Activated T-helper 1 cell treated with anti-CD3 and anti-CD28 coated beads, Interleukin-12 subunit alpha, Interleukin-12 subunit beta, Interleukin-2, Interleukin-4 antibody, amounts not matched to agents 30 ng/mL and 10 ng/mL and 1 ng/mL, durations not matched to agents 14 hours and 24 hours and 36 hours (primary cell): ENCODE measurements at places on chromosomes 6 and 20. TPM values are rescaled to one million over a fixed set of nuclear protein-coding genes. Genes with fewer than 3 reads are reported as not detected.

GRCh38 chr6:125444006-125444923 is 142.5 kb upstream of the HDDC2 start:
- DNase-seq: no peak

DNA sequence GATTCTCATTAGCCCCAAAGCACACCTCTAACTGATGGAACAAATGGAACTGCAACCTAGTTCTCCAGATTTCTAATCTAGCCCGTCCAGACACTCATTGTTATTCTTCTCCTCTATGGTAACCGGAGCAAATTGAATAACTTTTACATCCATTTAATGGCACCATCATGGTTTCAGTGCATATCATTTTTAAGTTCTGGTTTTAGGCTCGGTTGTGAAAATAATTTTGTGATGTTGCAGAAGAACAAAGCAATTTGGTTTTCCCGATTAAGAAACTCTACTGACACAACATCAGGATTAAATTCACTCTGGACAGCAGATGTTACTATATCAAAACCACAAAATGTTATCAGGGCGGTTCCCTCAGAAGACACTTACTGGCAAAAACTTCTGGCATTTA is 42.5 kb upstream of the HBS1L start:
- no peak for DNase-seq

DNA sequence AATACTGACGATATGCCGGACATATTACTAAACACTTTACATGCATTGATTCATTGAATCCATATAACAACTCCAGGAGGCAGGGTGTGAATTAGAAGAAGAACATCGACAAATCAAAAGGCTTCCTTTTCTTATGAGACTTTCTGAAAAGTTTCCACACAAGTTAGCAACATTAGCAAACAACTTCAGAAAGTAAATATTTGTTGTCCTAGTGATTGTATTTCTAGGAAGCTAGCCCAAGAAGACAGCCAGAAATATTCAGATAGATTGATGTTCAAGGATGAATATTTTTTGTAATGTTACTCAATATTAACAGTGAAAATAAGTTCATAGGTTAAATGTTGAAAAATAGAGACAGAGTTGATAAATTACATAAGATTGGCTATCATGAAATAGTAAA is 120.6 kb downstream of the GFRAL start:
- DNase-seq: no peak

GRCh38 chr6:28407401-28407800 is 7.9 kb upstream of the ZSCAN12 start:
- no peak for DNase-seq

GRCh38 chr6:135496800-135497411 is 634 bp downstream of the AHI1 start:
- no peak for DNase-seq

DNA sequence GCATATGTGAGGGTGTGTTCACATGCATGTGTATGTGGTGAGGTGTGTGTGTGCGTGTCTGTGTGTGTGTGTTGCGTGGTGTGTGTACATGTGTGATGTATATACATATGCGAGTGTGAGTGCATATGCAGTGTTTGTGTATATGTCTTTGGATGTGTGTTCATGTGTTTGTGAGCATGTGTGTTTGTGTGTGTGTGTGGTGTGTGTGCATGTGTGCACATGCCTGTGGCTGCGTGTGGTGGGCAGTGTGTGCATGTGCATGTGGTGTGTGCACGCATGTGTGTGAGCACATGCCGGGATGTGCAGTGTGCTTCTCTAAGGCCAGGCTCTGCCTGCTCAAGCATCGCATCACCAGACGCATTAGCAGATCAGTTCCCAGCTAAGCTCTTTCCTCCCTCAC is 5.7 kb downstream of the THBS2 start:
- no peak for DNase-seq

GRCh38 chr6:89986650-89987074 is 92.4 kb downstream of the GJA10 start:
- no peak for DNase-seq

- no peak for DNase-seq
Observed at GRCh38 chr20:47568019-47568418, 66.3 kb downstream of the NCOA3 start.

- DNase-seq: no peak
Observed at GRCh38 chr6:170489836-170490235, 63.3 kb downstream of the PSMB1 start.

DNA sequence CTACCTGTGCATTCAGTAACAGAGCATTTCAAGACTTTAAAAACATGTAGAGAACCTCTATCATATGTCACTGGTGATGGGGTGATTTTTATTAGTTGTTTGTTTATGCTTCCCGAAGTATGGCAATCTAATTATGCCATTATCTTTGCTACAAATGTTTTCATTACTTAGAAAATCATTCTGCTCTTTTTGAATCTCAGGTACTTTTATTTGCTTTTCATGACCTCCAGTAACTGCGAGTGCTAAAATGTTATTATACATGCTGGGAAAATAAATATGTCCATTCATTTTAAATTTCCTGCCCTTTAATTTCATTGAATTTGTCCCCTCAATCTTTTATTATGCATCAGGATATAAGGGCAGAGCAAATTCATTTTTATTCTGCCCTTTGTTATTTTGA is 515.7 kb downstream of the NKAIN2 start:
- no peak for DNase-seq

DNA sequence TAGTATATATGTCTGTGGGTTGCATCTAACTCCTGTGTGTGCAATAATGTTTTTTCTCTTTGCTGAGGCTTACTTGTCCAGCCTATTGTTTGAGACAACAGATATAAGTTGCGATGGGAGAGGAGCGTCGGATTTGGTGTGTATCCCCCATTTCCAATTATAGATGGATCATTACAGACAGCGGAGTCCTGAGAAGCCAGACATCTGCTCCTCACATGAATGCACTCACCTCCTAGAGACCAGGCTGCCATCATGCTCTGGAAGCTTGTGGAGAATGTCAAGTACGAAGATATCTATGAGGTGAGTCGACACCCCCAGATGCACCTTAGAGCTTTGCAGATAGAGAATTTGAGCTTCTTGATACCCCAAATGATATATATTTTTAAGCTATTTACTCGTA is at the start of gene TFAP2B:
TFAP2B (plus strand) TSS at position 199 of the 400 bp plus-strand sequence; CDS start at position 220, 21 bp downstream.
- DNase-seq: no peak

DNA sequence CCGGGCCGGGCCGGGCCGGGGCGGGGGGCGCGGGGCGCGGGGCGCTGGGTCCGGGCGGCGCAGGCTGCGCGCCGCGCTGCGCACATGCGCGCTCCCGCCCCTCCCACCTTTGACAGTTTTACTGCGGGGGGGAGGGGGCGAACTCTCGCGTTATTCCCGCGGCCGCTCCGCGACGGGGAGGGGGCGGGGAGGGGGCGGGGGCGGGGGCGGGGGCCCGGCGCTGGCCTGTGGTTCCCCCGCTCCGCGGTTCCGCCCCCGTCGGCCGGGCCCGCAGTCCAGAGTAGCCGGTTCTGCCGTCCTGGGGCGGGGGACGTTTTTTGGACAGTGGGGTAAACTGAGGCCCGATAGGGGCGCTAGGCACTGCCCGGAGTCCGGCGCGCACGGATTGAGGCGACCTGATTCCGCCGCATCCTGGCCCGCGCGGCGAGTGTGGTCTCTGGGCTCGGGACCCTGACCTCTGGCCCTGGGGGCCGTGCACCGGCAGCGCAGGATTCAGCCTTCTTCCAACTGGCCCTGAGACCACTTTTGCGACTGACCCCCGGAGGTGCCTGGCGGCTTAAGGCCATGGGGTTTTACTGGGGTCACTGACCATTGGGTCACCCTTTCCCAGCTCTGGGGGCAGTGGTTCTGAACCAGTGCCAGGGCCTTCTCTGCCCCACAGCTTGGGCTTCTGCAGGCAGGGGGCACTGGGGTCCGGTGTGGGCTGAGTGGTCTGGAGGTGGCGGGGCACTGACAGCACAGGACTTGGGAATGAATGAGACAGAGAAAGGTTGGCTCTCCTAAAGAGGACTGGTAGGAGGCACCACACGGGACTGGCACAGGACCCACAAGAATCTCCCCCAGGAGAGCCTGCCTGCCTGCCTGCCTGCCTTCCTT is at the start of gene ZNF512B:
ZNF512B (minus strand) TSS at position 93 of the 876 bp plus-strand sequence. CDS start 1,980 bp downstream, outside the sequence.
- peak; percentile 54 for DNase-seq

DNA sequence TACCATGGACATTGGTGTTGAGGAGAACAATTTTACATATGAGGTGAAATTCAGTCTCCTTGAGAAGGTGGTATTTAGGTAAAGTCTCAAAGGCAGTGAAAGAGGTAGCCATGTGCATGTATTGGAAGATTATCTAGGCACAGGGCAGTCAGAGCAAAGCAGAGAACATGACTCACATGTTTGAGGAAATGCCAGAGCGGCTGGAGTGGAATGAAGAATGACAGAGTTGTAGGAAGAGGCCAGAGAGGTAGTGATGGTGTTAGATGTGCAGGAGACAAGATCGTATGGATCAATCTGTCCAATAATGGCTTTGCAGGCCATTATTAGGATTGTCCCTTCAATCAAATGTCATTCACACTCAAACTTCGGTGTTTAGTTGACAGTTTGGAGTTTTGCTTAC is 449.4 kb upstream of the PTCHD4 start:
- no peak for DNase-seq

DNA sequence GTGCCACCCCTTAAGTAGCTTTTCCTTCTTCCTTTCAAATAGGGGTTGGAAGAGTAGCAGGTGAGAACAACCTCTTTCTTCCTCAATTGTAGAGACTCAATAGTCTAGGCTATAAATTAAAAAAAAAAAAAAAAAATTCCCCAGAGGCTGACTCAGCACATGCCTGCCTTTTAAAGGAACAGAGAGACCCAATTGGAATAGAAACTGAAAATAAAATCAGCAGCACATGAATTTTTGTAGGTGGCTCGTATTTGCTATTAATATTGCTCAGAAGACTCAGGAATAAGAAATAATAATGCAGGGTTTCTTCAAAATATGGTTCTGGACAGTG is 19.3 kb downstream of the TOP1 start:
- no peak for DNase-seq

- DNase-seq: no peak
Observed at GRCh38 chr6:134544737-134545136, 226.8 kb upstream of the SGK1 start.

- no peak for DNase-seq
Observed at GRCh38 chr6:159815410-159815809, 15.3 kb downstream of the PNLDC1 start.

- no peak for DNase-seq
Observed at GRCh38 chr20:58094160-58094559, 134.3 kb downstream of the ANKRD60 start.

- no peak for DNase-seq
Observed at GRCh38 chr6:14871221-14871620, 374.6 kb upstream of the JARID2 start.

DNA sequence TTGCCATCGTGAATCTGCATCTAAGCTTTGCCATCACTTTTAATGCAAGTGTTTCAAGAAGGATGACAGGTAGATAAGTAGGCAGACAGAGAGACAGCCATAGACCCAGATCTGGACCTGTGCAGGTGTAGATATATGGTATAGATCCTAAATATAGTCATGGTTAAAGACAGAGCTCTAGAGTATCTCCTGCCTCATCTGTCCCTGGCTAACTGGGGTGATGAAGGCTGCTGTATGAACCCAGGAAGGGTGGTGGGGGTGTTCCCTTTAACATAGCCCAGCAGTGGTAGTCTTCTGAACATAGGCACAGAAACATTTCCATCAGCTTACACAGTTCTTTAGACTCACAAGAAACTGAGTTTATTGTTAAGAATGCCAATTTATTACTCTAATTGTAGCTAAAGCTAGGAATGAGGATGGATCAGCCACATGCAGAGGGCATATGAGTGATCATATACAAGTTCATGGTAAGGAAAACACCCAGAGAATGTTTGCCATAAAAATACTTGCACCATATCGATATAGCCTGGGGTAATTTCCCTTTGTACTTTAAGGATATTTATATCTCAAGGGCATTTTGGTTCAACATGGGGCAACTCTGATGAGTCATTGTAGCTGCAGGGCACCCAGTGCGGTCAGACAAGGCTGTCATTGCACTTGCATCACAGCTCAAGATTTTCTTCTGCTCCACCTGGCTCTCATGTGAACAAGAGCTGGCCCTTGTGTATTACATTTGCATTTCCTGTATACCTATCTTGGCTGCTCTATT is 587.2 kb downstream of the EPM2A start:
- no peak for DNase-seq

DNA sequence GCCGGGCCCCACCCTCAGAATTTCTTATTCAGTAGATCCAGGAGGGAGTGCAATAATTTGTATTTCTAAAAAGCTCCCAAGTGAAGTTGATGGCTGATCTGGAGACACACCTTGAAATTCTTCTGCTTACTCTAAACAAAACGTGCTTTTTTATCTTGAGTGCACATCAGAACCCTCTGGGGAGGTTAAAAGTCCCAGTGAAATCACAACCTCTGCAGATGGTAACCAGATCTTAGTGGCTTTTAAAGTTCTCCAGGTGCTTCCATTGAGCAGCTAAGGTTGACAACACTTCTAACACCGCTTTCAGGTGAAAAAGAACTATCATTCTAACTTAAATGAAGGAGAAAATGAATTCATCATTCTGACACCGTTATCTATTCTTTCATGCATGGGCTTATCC is 45.6 kb upstream of the ESR1 start:
- no peak for DNase-seq

COL11A2 gene
- 0.61 and 0.65 TPM in 2 replicates for total RNA-seq

BTN2A1 gene
- total RNA-seq: 19.9 TPM in 2 replicates

BCAS1 gene
- total RNA-seq: not detected in 2 replicates

AVP gene
- total RNA-seq: not detected in 2 replicates
